ENCODE measurements at places on chromosomes 5 and 9. TPM values are rescaled to one million over a fixed set of nuclear protein-coding genes. Genes with fewer than 3 reads are reported as not detected.

WDR38 gene
- not detected for total RNA-seq

ISCA1 gene
- 43.3 TPM for total RNA-seq

CDH6 gene
- 0.07 TPM for total RNA-seq

PCDHGC5 gene
- total RNA-seq: not detected

PPP2R2B gene
- 0.19 TPM for total RNA-seq

TCERG1 gene
- 50.1 TPM for total RNA-seq

PSMD5 gene
- total RNA-seq: 28.6 TPM

OLFM1 gene
- total RNA-seq: 11.4 TPM

SPATA31C1 gene
- total RNA-seq: not detected

NRG2 gene
- 1.3 TPM for total RNA-seq

CDX1 gene
- total RNA-seq: not detected

CYLC2 gene
- total RNA-seq: not detected
